Renal pelvis (tissue), 12 donors: ENCODE measurements at places on chromosomes 6 and 20. TPM values are rescaled to one million over a fixed set of nuclear protein-coding genes. Genes with fewer than 3 reads are reported as not detected.
A peak's percentile ranks its signal among the peaks of the same experiment; 100 is the strongest.

TMEM244 gene
- not detected for polyA plus RNA-seq

DNA sequence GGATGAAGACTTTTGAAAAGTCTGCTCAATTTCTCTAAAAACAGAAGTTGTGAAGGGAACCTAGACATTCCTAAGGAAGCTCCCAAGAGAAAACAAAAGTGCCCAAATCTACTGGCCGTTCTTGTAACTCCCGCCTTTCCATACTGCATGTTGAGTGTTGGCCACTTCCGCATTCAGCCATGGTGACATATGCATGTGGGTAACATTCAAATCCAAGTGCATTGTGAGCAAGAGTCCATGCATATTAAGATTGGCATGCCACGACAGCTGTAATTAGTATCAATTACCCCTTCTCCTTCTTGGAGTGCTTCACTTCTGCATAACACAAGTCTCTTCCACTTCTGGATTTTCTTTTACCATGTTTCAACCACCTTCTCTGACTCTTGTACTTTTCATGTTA lies 8.4 kb downstream of the SLC35D3 start:
- no peak for DNase-seq

GRCh38 chr6:165002866-165003265 lies 306.5 kb downstream of the C6orf118 start:
- no peak for DNase-seq

DNA sequence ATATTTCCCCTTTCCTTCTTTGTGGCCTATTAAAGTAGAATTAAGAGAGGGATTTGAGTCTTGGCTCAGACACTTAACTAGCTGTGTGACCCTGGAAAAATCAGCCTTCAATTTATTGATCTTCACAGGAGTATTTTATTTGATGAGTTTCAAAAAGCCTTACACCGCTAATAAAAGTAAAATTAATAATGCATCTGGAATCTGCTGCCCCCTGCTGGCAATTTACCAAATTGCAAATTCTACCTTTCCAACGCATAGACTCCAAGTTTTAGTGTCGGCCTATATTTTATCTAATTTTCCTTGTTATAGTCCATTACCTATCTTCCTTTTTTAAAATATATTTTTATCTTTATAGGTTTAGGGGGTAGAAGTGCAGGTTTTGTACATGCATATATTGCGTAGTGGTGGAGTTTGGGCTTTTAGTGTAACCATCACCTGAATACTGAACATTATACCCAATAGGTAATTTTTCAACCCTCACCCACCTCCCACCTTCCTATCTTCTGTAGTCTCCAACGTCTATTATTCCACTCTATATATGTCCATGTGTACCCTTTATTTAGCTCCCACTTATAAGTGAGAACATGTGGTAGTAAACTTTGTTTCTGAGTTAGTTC lies 46.3 kb downstream of the GOPC start:
- peak; percentile 37 for DNase-seq
